Naive thymus-derived CD4-positive, alpha-beta T cell (primary cell): ENCODE measurements at places on chromosomes 5 and 9.

- DNase-seq: no peak
These were observed 5.9 kb upstream of the AHRR start for GRCh38 chr5:315488-316209.

- no peak for DNase-seq
These were observed 14.0 kb upstream of the DENND4C start for GRCh38 chr9:19216466-19216865.

- no peak for DNase-seq
These were observed 136.6 kb upstream of the GPR151 start for GRCh38 chr5:146652547-146652946.

GRCh38 chr9:136520053-136520540, 25.8 kb downstream of the NOTCH1 start:
- no peak for DNase-seq

GRCh38 chr9:109584205-109584604, 86.1 kb upstream of the PTPN3 start:
- no peak for DNase-seq

DNA sequence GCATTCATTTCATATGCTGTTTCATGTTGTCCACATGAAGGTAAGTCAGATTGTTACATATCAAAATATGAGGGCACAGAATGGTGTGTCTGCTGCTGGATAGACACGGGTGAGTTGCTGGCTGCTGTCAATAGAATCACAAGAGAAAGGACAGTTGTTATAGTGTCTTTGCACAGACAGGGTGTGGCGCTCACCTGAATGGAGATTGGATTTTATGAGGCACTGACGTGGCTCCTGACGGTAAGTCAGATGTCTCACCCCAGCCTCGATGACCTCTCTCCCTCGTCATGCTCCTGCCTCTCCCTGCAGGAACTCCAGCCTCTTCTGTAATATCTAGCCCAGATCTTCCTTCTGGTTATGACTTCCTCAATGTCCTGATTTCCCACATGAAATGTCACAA, 75.4 kb upstream of the SELENOP start:
- DNase-seq: no peak
